ENCODE measurements at places on chromosomes 5 and 9.

- no peak for DNase-seq
Measured at GRCh38 chr5:16540421-16540820, 74.8 kb upstream of the ZNF622 start.

DNA sequence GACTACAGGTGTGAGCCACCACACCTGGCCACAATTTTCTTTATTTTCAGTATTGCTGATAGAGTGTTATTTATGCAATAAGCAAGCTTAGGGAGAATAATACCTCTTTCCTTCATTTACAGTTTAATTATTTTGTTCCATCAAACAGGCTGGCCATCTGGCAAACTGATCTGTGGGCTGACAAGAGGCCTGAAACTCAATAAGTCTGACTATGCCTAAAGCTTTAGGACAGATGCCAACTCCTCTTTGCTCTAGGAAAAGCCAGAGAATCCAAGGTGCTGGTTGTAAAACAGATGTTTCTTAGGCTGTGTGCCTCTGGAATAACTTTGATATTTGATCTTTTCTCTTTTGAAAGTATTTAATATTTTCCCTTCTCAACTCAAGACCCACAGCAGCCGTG, 98.4 kb downstream of the TARS1 start:
- no peak for DNase-seq

- DNase-seq = peak; percentile 76
Measured at GRCh38 chr9:99833735-99834134, 12.1 kb downstream of the NR4A3 start.

DNA sequence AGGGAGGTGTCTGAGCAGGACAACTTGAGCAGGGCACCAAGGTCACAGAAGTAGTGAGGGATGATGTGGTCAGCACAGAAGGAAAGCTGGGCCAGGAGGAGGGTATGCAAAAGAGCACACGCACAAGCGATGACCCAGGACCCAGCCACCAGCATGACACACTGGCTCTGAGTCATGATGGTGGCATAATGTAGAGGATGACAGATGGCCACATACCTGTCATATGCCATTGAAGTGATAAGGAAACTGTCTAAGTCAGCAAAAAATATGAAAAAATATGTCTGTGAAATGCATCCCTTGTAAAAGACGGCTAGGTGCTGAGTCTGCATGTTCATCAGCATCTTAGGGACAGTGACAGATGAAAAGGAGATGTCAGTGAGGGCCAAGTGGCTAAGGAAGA, 380 bp downstream of the OR1J1 start:
- DNase-seq = no peak

DNA sequence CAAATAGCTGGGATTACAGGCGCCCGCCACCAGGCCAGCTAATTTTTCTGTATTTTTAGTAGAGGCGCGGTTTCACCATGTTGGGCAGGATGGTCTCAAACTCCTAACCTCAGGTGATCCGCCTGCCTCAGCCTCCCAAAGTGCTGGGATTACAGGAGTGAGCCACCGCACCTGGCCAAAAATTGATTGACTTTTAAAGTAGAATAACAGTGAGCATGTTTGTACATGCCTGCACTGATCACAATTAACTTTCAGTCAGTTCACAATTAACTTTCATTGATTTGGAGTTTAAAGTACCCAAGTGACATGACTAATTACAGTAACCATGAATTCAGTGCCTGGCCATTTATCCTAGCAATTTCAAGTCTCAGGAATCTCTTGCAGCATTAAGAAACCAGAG, 61.3 kb downstream of the ANKH start:
- no peak for DNase-seq

DNA sequence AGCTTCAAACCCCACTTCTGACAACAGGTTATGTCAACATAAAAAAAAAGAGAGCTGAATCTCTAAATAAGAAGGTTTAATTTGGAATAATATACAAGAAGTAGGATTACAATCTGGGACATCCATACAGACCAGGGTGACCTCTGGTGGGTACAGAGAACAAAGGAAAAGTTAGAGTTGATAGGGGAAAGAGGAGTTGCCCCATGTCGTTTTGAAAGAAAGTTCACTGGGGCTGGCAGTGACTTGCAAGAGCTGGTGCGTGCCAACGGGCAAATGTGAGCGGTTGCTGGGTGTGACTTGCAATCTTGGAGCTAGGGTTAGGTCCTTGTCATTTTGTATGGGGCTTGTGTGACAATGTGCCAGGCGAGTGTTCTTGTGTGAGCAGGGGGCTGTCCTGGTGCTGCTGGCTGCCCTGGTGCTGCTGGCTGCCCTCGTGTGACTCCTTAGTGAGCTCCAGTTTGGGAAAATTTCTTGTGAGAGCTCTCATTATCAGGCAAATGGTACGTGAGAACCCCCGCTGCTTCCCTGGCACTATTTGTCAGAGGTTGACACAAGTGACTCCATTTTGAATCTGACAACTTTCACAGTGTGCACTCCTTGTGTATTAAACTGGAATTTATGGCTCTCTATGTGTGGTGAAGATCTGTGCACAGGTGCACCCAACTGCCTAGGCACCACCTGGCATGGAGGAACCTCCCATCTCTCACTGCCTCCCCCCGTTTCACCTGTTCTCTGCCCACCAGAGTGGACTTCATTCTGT, 69.8 kb downstream of the UBE2QL1 start:
- no peak for DNase-seq

DNA sequence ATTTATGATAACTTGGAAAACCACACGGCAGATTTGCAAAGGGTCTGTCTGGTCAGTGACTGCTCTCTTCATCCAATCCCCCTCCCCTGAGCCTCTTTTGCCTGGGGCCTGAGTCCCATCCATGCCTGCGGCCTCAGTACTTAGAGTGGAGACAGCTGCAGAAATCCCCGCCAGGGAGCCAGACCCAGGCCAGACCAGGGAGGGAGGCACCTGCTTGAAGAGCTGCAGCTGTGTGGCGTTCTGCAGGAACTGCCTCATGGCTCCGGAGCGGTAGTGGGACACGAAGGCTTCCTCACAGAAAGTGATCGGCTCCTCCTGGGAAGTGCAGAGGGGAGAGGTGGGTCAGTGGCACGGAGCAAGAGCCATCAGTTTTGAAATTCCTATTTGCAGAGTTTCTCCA, 101.6 kb downstream of the CRB2 start:
- DNase-seq = no peak

- DNase-seq = peak; percentile 12
Measured at GRCh38 chr9:93041108-93041802, 17.2 kb upstream of the SUSD3 start.

DNA sequence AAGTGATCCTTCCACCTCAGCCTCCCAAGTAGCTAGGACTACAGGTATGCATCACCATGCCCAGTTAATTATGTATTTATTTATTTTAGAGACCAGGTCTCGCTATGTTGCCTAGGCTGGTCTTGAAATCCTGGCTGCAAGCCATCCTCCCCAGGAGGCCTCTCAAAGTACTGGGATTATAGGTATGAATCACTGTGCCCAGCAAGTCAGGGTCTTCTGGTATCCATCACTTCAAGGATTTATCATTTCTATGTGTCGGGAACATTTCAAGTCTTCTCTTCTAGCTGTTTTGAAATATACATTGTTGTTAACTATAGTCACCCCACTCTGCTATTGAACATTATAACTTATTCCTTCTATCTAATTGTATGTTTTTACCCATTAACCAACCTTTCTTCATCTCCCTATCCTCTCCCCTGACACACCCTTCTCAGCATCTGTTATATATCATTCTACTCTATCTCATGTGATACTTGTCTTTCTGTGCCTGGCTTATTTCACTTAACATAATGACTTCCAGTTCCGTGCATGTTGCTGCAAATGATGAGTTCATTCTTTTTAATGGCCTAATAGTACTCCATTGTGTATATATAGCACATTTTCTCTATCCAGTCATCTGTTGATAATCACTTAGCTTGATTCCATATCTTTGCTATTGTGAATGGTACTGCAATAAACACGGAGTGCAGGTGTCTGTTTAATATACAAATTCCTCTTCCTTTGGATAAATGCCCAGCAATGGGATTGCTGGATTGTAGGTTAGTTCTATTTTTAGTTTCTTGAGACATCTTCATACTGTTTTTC, 26.4 kb downstream of the UTP15 start:
- no peak for DNase-seq

- no peak for DNase-seq
Measured at GRCh38 chr5:1511048-1511447, 12.7 kb downstream of the LPCAT1 start.

DNA sequence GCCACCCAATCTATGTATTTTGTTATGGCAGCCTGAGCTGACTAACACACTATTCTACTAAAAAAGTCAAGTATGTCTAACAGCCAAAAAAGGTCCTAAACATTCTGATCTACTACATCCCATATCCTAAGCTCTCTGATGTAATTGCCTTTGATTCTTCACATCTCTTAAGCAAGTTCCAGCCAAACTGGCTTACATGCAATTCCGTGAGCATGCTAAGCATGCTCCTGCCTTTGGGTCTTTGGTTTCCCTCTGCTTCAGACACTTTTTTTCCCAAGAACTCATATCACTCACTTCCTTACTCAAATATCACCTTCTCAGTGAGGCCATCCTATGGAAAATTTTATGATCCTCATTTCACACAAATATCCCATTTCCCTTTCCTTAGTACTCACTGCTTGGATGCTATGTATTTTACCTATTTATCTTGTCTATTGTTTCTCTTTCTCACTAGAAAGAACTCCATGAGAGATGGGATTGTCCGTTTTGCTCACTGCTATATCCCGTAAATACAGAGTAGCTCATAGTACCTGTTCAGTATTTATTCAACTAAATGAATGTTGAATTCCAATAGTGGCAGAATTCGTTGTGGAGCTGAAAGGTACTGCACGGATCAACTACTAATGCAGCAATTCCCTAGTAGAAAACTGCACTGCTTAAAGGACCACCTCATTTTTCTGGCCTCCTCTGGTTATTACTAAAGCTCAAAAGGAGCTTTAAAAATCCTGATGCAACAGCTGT, 2.3 kb upstream of the SLC12A2 start:
- peak; percentile 55 for DNase-seq

DNA sequence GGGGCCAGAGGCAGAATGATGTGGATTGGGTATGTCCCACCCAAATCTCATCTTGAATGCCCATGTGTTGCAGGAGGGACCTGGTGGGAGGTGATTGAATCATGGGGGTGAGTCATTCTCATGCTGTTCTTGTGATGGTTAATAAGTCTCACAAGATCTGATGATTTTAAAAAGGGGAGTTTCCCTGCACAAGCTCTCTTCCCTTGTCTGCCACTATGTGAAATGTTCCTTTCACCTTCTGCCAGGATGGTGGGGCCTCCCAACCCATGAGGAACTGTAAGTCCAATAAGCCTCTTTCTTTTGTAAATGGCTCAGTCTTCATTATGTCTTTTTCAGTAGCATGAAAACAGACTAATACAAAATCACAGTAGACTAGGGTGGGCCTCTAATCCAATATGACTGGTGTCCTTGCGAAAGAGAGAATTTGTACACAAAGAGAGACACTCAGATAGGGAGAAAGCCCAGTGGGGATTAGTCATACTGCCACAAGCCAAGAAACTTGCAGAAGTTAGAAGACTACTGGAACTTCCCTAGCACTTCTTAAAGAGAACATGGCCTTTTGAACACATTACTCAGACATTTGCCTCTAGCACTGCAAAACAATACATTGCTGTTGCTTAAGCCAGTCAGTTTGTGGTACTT, 68.4 kb downstream of the ANXA1 start:
- DNase-seq = no peak

GRCh38 chr9:15116130-15116580, 190.9 kb downstream of the TTC39B start:
- DNase-seq = no peak

- DNase-seq = no peak
Measured at GRCh38 chr9:135046739-135047350, 40.6 kb upstream of the OLFM1 start.

DNA sequence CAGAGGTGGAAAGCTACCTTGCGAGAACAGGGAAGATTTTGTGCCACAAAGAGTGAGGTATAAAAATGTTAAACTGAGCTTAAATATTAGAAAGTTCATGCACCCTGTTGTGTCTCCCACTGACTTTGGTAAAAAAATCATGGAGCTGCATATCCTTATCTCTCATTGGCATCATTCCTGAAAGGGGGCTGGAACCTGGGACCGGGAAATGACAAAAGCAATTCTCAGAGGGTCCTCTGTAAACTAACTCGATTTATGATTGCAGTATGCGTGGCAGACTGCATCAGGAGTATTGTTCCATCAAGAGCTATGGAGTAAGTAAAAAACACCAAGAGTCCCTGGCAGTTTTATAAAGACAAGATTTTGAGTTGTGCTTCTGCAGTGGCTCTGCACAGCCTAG, 148.8 kb downstream of the DCP2 start:
- DNase-seq = no peak

DNA sequence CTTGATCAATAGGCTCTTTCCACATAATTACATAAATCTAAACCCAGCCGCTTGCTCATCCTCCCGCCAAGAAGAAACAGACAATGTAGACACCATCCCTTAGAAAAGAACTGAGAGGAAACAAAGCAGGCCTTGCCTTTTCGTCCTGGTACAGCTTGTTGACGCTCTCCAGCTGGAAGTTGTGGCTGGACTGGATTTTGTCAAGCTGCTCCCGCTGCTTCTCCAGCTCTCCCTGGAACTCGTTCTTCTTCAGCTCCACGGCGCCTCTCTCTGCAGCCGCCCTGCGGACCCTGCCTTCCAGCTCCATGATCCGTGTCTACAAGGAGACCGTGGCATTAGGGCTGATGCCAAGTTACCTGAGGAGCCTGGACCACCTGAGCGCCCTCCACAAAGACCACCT, 22.1 kb downstream of the GOLM1 start:
- no peak for DNase-seq

DNA sequence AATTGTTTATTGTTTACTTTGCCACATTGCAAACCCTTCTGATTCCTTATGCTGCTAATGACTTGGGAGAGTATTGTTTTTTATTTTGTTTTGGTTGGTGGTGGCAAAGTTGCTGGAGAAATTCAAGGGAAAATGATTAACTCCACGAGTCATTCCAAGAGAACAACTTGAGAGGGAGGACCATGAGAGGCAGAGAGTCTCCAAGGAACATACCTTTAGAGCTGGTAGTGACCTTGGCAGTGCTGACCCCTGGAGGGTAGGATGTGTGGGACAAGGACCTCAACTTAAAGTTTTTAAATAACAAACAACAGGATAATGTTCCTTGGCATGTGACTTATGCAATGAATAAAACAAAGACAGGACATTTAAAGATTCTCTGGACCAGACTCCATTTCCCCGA, 139.7 kb downstream of the LRRC70 start:
- DNase-seq = no peak

DNA sequence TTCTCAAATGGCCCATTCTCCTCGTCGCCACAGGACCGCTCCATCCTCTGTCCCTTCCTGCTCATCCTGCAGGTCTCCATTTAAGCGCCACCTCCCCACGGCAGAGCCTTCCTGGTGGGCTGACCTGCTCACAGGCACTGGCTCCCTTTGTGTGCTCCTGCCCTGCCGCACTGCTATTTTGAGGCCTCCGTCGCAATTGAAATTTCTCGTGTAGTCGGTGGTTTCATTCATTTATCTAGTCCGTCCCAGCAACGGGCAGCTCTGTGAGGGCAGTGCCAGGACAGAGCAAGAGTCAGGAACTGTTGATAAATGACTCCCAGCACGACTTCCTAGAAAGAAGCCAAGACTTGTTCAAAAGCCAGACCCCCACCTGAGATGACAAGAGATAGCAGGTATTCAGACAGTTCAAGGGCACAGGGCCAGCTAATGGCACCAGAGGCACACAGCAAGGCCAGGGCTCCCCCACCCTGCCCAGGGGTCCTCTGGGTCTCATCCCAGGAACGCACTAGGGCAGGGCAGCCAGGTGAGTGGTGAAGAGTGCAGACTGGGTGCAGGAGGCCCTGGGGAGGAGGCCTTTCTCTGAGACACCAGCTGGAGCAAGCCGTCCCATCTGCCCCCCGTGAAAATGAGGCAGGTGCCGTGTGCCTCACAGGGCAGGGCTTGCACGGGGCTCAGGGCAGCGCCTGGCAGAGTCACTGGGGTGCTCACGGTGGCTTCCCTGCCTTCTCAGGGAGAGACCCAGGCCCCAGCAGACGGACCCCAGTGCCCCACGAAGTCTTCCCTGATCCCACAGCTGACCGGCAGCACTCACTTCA, 36.9 kb downstream of the FAM78A start:
- DNase-seq = no peak

Measured in NCI-H82 (cell line).